Stimulated activated CD4-positive, alpha-beta T cell treated with anti-CD3 and anti-CD28 coated beads, Interleukin-4, amount 100 ng/mL, for 48 hours (primary cell): ENCODE measurements at places on chromosomes 3 and 15.

- DNase-seq, result no peak
Measured at GRCh38 chr15:99335508-99335907, 84.2 kb downstream of the LRRC28 start.

DNA sequence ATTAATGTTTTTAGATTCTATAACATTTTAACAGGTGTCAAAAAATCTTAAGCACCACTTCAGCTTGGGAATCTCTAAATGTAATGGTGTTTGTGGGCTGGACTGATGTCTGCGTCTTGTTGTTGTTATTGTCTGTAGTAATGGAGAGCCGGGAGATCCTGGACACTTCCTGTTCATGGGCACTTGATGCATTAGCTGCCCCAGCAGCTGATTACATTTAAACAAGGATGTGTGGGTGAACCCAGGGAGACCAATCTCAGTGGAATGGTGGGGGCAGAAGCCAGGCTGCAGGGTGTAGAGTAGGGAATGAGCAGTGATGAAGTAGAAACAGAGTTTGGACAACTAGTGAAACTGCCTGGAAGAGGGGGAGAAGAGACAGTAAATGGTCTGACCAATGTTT, 7.8 kb downstream of the CCR5AS start:
- no peak for DNase-seq

DNA sequence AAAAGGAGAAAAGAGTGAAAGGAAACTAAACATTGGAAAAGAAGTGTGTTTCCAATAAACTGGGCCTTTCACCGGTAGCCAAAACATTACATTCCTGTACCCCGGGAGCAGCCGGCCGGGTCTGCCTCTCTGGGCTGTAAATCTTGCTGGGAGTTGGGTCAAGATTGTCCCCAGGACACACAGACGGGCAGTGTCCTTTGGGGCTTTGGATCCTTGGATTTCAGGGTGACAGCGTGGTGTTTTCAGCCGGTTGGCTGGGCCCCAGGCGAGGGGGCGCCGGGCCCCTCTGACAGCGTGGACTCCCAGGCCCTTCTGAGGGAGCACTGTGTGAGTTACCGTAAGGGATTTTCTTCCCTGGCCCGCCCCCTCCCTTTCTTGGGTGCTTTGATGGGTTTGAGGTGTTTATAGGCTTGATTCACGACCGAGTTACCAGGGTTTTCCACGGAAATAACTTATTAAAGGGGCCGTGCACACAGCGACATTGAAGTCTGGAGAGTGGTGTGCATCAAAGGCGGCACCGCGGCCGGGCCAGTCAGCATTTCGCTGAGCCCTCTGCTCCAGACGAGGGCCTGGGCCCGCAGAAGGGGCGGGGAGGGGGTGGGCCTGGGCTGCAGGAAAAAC, 27.4 kb downstream of the SMAD6 start:
- no peak for DNase-seq

DNA sequence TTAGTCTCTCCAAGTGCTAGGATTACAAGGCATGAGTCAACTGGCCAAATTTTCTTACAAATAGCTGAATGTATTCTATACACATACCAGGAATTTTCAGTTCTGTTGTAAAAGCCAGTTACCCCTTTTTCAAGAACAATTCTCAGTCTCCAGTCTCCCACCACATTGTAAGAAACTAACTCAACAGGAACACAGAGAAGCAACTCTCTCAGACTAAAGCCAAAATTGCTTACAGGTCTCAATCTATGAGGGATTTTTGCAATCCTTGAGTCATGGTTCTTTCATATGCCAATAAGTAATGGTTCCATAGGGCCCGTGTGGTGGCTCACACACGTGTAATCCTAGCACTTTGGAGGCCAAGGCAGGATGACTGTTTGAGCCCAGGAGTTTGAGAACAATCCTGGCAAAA, 8.5 kb downstream of the IP6K2 start:
- no peak for DNase-seq

GRCh38 chr3:129599607-129600006, 6.9 kb downstream of the PLXND1 start:
- no peak for DNase-seq

DNA sequence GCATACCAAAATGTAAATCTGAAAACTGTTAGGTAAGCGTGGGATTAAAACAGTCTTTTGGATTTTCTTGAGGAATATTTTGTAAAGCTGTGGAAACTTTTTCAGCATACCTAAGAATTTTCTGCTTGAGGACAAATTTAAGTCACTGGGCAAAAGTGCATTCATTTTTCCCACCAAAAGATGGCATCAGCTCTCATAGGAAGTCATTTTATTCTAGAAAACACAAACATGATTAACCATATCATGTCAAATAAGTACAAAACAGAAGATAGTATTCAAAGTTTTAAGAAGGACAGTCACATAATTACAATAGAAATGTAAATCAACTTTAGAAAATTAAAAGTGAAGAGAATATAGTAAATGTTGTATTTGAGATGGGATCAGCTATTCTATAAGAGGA, 63.5 kb downstream of the SLC49A4 start:
- DNase-seq, result no peak
